WTC11 (cell line): ENCODE measurements at places on chromosomes 13 and 19.

GRCh38 chr19:51521781-51522180 is 9.7 kb downstream of the SIGLEC6 start:
- no peak for DNase-seq

DNA sequence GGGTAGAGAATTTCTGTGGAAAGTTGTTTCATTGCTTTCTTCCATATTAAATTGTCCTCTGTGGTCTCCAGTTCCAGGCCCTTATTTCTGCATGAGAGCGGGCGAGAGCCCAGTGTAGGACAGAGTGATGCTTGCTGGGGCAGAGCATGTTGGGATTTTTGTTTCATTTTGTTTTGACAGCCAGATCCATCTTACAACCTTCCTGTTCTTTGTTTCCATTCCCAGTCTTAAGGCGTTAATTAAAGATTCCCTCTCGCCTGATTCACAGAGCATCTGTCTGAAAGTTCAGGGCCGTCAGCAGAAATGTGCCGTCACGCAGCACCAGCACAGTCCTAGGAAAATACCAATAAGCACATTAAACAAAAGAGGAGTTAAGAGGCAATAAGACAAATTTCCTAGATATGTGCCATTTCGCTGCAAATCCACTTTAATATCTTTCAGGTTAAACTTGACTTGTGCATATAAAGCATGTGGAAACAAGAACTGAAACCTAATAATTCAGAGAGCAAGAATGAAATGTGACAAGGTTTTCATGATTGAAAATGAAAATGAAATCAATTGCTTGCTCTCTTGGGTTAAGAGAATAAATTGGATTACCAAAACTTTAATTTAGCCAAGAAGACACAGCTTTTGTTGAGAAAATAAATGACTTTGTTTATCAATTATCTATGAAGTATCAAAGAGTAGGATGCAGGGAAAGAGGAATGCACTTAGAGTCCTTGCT is 210.7 kb upstream of the SLC10A2 start:
- no peak for DNase-seq

GRCh38 chr13:41386211-41386610 is 71.1 kb upstream of the RGCC start:
- DNase-seq = no peak

GRCh38 chr13:51453207-51453958 is 547 bp upstream of the INTS6 start:
- DNase-seq = peak; percentile 66

GRCh38 chr13:33577007-33577406 is 240.9 kb upstream of the RFC3 start:
- no peak for DNase-seq

DNA sequence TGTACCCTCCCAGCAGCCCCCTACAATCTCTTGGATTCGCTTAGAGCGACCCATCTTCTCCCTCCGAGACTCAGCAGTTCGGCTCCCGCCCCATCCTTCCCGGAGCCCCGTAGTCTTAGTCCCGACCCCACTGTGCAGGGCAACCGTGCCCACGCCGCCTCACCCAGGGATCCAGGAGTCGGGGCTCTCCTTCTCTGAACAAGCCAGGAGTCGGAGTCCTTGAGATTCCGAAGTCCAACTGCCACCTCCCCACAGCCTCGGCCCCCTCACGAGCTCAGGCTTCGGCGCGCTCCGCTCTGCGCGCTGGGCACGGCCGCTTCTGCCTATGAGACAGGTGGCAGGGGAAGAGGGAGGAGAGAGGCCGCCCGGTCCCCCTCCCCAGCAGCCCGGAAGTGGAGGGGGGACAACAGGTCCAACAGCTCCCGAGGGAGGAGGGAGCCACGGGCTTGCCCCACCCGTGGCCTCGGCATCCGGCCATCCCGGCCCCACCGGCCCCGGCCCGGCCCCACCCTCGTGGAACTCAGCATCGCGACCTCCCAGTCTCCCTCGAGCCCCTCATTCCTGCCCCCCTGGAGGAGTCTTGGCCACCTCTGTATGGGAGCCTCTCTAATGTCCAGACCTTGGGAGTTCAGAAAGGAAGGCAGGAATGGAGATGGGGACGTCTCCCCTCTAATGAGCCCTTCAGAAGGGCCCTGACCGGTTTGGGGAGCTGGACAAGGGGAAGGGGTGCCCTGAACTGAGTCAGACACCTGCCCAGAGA is at the start of gene PHLDB3:
TSS of gene PHLDB3 (minus strand) at position 321 of the 760 bp plus-strand sequence. CDS start 628 bp downstream, outside the sequence.
- peak; percentile 44 for DNase-seq

DNA sequence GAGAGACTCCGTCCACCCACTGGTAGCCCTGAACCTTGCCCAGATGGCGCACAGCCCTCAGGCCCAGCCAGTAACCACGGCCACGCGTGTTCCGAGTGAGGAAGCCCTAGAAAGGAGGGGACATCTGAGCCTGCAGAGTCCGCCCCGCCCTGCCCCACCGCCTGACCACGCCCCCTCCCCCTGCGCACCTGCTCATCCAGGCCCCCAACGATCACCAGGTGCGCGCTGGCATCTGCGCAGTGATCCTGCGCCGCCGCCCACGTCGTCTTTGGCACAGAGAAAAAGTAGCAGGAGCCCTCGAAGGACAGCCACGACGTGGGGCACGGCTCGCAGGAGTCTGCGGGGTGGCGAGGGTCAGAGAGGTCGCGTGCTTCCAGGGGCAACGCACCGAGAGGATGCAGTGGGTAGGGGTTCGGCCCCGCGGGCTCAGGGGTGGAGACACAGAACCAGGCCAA is 2.1 kb downstream of the CLEC4G start:
- peak; percentile 63 for DNase-seq
